Adrenal gland (tissue), 19 donors: ENCODE measurements at places on chromosomes 11 and 22.

DNA sequence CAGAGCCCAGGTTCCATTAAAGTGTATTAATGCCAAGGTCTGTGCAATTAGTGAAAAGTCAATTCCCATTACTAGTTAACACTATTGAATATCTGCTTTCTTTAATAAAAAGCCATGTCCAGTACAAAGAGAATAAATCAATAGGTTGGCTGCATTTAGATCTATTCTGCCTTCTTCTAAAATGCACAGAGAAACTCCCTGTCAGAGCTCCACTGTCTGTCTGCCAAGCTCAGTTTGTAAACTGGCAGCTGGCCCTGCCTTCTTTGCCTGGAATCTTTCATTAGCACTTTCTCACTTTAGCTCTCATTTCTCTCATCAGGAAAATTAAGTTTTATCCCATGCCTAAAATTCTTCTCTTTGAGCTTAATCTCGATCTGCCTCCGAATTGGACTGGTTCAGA lies 35.6 kb downstream of the ARL14EP start:
- DNase-seq: no peak

GRCh38 chr11:38598418-38598817 lies 2000.4 kb upstream of the RAG2 start:
- DNase-seq: no peak

GRCh38 chr11:102933627-102934026 lies 21.9 kb downstream of the MMP13 start:
- DNase-seq: no peak

DNA sequence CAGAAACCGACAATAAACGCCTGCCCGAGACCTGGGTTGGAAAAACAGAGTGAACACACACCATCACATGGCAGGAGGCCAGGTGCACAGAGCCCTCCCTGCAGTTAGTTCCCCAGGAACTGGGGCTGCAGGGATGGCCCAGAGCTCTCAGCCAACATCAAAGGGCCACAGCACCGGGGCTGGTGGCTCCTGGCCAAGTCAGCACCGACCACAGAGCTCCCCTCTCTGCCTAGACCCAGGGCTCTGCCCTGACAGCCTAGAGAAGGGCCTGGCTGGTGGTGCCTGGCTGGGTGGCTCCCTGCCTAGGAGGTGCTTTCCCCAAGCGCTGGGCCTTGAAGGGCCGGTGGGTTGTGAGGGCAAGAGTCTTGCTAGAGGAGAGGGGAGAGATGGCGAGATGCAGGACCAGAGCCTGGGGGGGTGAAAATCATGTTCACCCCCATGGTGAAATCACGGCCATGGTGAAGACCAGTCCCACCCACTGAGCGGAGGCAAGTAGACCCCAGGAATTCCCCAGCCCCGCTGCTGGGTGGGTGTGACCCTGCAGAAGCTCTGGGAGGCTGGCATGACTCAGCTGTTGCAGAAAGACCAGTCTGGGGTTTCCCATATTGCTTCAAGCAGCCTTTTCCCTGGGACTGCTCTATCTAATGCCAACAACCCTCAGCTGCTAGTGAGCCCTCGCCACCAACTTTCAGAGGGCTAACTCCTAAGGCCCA lies 7.2 kb upstream of the BID start:
- DNase-seq: peak; percentile 48

DNA sequence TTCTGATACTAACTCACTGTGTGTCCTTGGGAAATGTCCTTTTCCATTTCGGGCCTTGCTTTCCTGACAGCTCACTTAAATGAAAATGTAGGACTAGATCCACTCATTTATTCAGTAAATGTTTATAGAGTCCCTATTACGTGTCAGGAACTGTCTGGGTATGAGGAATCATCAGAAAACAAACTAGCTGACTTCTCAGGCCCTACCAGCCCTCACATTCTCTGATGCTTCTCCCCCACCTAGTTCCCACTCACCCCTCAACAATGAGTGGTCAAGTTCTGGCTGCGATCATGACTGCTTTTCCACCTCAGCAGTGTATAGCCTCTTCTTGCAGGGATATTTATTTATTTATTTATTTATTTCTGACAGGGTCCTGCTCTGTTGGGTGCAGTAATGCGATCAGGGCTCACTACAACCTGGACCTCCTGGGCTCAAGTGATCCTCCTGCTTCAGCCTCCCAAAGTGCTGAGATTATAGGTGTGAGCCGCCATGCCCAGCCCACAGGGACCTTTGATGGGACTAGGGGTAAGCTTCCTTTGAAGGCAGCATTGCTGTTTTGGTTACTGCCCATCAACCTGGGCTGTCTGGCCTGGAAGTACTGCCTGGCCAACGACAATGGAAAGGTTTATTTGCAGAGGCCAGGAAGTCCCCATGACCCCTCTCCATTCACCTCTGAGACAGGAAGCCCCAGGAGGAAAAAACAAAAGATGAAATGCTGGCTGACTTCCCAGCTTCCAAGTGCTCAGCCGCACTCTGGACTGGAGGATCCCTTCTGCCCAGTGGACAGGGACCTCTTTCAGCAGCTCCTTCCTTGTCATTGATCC lies 33.1 kb upstream of the POLD3 start:
- DNase-seq: no peak

GRCh38 chr11:64489831-64490441 lies 101.1 kb upstream of the SLC22A12 start:
- DNase-seq: peak; percentile 66

DNA sequence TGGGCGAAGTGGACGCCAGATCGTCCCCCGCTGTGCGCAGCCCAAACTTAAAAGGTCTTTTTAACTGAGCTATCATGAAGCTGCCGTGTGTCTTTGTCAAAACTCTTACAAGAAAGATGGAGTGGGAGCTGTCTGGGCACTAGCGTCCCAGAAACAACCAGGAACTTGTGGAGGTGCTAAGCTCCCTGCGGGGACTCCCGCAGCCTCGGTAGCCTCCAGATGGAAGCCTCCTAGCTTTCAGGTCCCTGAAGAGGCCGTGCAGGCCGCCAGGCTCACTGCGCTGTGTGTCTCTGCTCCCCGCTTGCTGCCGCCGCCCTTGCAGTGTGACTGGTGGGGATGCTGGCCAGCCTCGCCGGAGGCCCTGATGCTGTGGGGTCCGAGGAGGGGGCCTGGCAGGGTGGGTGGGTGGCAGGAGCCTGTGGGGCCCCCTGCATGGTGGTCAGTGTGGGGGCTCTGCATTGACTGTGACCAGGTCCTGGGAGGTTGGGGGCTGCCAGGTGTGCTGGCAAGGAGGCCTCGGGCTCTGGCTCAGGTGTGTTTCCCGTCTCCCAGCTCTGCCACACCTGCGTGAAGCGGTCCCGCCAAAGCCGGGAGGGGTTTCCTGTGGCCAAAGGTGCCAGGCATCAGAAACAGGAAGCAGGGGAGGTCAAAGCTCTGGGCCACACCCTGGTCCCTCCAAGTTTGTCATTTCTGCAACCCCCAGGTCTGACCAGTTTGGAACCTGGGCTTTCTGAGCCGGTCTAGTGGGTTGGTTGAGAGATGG lies 1.2 kb downstream of the TRABD start:
- no peak for DNase-seq

GRCh38 chr22:25405841-25406509 lies 158.5 kb upstream of the GRK3 start:
- no peak for DNase-seq

- DNase-seq: no peak
Measured at GRCh38 chr11:93908689-93909088, 58.3 kb upstream of the VSTM5 start.

- DNase-seq: no peak
Measured at GRCh38 chr11:14044916-14045315, 82.4 kb downstream of the SPON1 start.

- peak; percentile 77 for DNase-seq
Measured at GRCh38 chr11:7457211-7457610, 28.1 kb upstream of the OLFML1 start.

GRCh38 chr11:42021911-42022310 lies 562.5 kb upstream of the LRRC4C start:
- DNase-seq: no peak

GRCh38 chr11:60857378-60858232 lies 1.9 kb upstream of the PTGDR2 start:
- no peak for DNase-seq

GRCh38 chr22:29089507-29089906 lies 16.7 kb downstream of the KREMEN1 start:
- DNase-seq: no peak

GRCh38 chr11:123362186-123362585 lies 67.9 kb upstream of the GRAMD1B start:
- DNase-seq: no peak

DNA sequence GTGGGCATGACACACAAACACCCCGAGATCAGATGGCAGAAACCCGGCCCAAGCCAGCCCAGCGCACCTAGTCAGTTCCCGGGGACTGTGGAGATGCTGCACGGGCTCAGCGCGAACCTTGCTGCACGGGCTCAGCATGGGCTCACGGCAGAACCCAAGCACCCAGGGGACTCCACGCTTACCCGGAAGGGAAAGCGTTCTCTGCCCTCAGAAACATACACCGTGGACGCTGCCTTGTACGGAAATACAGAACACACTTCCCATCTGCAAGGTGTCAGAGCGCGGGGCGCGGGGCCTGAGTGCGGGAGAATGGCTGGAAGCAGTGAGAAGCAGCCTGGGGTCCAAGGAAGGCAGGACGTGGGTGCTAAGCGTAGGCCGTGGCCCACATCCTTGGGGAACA lies 319.9 kb downstream of the NTM start:
- peak; percentile 36 for DNase-seq

DNA sequence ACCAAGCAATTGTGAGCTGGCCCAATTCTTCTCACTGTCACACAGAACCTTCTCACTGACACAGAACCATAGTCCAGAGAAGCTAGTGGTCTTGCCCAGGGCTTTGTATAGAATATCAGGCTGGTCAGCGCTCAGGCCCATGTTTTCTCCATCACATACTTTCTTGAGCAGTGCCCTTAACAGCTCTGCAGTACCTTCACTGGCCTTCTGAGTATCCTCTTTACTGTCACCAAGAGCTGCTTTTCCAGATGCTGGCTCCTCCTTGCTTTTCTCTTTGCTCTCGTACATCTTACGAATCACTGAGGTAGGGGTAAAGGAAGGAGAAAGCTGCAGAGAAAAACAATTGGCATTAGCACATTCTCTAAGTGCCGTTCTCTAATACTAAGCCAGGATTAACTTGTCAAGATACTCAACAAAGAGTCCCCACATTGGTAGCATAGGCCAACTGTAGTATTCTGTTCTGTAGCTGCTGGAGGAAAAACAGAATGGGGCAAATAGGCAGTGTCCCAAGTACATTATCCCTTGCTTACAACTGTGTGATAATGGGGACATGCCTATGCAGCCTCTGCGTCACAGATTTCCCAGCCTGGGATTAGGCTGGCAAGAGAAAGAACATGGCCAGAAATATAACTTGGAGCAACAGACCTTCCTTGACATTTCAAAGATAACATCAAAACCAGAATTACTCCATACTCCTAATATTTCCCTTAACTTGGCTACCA lies 43.5 kb downstream of the DRG1 start:
- DNase-seq: peak; percentile 48

DNA sequence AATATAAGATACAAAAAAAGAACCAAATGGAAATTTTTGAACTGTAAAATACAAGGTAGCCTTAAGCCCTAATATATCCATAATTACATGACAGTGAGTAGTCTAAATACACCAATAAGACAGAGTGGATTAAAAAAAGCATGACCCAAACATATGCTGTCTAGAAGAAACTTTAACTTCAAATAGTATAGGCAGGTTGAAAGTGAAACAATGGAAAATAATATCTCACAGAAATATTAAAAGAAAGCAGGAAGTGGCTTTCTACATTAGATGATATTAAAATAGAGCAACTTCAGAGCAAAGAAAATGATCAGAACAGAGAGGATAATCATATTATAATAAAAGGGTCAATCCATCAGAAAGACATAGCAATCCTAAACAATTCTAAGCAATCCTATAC lies 21.8 kb downstream of the DCUN1D5 start:
- no peak for DNase-seq

DNA sequence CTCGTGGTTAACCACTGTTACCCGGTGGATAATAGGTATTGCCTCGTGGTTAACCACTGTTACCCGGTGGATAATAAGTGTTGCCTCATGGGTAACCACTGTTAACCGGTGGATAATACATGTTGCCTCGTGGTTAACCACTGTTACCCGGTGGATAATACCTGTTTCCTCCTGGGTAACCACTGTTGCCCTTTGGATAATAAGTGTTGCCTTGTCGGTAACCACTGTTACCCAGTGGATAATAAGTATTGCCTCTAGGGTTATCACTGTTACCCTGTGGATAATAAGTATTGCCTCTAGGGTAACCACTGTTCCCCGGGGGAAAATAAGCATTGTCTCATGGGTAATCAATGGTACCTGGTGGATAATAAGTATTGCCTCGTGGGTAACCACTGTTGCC lies 15.0 kb upstream of the NXPE4 start:
- DNase-seq: no peak

GRCh38 chr11:82903843-82904586 lies 2.5 kb downstream of the DDIAS start:
- no peak for DNase-seq

DNA sequence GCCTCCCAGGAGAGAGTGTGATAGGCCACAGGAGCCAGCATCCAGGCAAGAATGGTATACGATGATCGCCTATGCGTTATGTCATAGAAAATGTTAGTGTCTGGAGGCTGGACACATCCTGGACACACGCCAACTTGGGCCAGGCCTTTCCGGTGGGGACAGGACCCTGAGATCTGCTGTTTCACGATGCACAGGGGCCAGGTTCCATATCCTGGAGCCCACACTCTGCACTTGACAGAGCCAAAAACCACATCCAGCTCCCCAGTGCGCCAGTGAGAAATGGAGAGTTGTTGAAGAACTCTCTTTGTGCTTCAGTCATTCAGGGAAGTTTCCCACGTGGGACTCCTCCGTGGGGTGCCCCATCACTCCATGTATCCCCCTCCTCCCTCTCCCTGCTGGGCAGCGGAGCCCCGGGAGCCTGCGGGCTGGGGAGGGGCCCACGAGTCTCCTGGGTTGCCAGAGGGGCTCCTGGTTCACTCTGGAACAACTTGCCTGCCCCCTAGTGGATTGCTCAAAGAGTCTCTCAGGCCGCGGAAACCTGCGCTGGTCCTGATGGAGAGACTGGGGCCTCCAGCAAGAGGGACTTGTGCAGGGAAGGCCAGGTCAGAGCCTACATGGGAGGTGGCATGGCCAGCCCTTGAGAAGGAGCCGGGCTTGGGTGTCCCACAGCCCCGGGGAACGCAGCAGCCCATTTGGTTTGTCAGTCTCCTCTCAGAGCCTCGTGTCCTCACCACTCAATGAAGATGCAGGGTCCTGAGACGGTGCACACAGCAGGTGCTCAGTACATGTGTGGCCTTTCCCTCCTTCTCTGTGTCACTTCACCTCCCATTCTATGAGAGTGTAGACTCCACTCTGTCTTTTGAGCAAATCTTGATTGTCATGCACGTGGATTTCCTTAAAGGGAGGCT lies 10.2 kb upstream of the LRRC32 start:
- peak; percentile 83 for DNase-seq

- DNase-seq: peak; percentile 38
Measured at GRCh38 chr22:38753948-38754750, 1.6 kb downstream of the SUN2 start.

GRCh38 chr22:30941363-30941740 lies 27.2 kb downstream of the MORC2 start:
- no peak for DNase-seq

- DNase-seq: no peak
Measured at GRCh38 chr22:19059481-19060278, 62.5 kb downstream of the DGCR2 start.
